Thymus (tissue), 14 donors: ENCODE measurements at places on chromosomes 2 and 18.

- DNase-seq = no peak
Observed at GRCh38 chr2:1219901-1220573, 193.2 kb upstream of the TPO start.

- no peak for DNase-seq
Observed at GRCh38 chr2:189124175-189124574, 55.4 kb downstream of the COL5A2 start.

- no peak for DNase-seq
Observed at GRCh38 chr2:118806797-118807667, 40.4 kb downstream of the EN1 start.

GRCh38 chr2:217065012-217065290 is 205.1 kb upstream of the TNP1 start:
- no peak for DNase-seq

DNA sequence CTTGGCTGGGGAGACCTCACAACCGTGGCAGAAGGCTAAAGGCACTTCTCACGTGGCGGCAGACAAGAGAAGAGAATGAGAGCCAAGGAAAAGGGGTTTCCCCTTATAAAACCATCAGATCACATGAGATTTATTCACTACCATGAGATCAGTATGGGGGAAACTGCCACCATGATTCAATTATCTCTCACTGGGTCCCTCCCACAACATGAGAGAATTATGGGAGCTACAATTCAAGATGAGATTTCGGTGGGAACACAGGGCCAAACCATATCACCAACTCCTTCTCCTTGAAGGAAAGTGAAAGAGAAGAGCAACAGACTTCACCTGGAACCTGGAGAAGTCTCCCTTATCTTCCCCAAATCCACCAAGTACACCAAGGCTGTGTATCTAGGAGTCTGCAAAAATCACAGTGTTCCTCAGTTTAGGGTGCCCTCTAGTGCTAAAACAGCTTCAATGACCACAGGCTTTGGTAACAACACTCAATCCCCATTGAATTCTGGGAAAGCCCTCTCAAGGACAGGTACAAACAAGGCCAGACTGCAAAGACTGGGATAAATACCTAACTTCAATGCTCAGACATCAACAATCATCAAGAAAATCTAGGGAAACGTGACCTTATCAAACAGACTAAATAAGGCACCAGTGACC is 148.8 kb upstream of the SRD5A2 start:
- DNase-seq = no peak

DNA sequence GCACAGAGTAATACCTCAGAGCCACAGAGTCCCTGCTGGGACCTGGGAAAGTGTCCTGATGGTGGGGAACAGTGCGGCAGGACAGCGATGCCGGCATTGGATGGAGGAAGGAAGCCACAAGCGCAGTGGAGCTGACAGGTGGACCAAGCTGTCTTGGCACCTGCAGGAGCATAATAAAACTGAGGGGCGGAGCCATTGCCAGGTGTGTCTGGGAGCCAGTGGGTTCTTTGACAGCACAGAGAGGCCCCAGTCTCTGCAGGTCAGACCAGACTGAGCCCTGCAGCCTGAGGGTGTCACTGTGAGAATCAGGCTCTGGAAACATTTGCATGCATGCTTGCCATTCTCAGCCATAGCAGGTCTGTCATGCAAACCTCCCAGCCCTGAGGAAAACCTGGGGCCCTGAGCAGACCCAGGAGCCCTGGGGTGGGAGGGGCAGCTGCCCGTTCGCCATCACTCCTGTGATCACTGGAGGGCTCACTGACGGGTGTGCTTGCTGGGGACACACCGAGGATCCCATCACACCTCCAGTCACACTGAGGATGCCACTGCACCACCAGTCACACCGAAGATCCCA is 210.5 kb upstream of the HDAC4 start:
- no peak for DNase-seq

DNA sequence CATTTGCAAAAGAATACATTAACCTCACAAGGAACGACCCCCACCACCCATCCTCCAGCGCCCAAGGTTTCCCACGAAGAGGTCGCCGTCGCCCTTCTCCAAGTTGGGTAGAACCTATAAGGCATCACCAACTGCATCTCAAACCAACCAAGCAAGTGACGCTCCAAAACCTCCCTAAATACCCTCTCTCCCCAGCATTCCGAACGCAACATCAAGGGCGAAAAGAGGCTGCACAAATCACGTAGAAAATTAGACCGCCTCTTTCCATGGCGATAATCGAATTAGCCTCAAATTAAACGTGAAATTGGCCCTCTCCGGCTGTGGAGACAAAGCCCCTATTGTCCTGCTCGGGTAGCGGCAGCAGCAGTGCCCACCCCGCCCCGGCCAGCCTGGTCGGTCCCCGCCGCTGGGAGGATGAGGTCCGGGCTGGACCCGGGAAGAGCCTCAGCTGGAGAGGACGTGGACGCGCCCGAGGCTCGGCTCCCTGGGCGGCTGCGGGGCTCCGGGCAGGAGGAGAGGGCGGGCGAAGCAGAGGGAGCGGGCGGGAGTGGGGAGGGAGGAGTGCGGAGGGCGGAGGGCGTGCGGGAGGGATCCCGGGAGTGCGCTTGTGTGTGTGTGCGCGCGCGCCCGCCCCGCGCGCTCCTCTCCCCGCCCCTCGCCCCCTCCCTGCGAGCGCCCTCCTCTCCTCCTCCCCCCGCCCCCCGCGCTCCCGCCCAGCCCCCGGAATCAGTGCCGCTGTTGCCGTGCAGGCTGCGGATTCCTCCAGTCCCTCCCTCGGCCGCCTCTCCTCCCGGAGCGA is at the start of gene SPTBN1:
TSS of gene SPTBN1 (plus strand) at position 765 of the 799 bp plus-strand sequence. CDS start 70,092 bp downstream, outside the sequence.
- DNase-seq = no peak

GRCh38 chr2:142536492-142536891 is 341.0 kb upstream of the KYNU start:
- DNase-seq = no peak

- DNase-seq = no peak
Observed at GRCh38 chr18:56593906-56594305, 44.5 kb downstream of the TXNL1 start.

DNA sequence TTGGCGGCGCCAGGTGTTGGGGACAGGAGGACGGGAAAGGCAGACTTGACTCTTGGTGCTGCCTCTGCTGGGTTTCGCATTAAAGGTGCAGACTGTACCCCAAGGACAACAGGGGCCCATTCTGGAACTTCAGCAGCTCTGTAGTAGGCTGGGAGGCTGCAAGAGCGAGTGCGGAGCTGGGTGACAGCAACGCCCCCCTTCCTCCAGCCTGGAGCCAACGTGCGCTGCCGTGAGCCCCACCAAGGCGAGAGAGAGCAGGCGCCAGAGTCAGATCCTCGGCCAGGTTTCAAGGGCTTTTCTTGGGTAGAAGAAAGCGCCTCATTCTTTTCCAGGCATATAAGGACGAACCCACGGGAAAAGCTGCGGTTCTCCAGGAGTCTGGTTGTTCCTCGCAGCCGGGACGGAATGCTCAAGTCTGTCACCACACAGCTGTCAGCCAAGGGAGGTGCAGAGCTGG is 1.9 kb downstream of the DOK6 start:
- no peak for DNase-seq

DNA sequence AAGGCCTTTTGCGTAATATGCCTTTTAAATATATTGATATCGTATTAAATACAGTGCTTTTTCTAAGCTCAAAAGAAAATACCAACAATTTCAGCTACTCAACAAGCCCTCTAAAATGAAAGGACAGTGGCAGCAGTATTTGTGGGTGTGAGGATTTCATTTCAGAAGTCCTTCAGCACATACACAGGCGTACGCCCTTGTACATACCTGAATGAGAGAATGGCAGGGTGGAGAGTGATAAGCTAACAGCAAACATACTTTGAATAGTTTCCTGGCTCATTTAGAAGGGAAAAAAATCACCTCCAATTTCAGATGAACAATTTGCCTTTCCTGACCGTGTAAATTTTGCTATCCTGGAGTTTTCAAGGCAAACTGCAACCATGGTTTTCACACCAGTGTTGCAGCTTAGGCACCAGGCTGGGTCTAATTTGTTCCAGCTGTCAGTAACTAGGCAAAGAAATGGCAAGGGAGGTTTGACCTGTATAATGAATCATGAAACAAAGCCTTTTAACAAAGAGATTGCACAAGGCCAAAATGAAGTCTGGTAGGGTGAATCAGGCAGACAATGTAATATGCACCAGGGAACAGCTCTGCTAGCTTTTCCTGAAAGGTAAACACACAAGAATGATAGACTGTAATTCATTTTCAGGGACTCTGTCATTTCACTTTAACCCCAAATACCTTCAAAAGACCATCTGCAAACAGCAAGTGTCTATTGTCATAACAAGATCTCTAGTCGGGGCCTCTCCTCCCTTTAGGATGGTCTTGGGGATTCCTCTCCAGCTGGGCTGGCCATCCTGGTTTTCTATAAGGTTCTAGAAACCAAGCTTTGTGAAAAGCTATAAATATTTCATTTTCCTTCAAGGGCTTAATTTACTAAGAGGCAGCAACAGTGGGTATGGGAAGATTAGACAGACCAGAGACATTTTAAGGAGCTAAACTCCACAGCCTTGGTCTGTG is 11.5 kb downstream of the ANKRD29 start:
- DNase-seq = no peak

- no peak for DNase-seq
Observed at GRCh38 chr2:190467575-190468083, 59.5 kb downstream of the MFSD6 start.

GRCh38 chr18:24053211-24053610 is 38.7 kb downstream of the TTC39C start:
- DNase-seq = no peak

DNA sequence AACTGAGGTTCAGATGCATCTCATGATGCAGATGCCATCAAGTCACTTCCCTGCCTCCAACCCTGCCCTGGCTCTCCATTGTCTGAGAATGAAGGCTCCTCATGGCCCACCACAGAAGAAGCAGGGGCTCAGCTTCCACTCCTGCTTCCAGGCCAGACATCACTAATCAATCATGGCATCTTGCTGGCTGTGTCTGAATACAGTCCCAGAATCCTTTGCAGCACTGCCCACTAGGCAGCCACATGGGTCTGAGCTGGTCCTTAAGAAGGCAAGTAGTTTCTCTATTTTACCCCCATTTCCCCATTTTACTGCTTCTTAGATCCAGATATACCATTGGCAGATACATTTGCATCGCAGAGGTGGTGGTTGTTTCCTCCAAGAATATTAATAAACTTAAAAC is 7.3 kb downstream of the ASPRV1 start:
- no peak for DNase-seq

GRCh38 chr2:215831296-215831913 is 181.9 kb downstream of the MREG start:
- peak; percentile 35 for DNase-seq

DNA sequence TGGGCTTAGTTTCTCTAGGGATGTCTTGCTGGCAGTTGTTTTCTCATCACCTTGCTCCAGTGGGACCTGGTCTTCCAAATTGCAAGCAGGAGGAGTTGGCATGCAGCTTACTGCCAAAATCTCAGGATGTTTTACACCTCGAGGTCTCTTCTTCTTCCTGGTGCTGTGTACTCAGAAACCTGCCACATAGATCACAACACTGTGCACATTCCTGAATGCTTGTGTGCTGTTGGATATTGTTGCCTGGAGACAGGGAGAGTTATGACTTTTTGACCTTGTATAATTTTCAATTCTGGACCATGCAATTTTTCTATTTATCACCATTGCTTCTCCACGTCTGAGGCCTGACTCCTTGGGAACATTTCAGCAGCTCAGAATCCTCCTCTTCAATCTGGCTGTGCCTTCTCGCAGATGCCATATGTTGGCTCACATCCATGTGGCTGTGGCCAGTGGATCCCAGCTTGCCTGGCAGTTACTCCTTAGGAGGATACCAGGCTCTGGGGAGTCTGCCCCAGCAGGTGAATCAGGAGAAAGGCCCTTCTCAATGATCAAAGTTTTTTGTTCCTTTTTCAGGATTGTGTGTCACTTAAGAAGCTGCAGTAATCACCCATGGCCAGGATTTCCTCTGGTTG is 489.3 kb downstream of the TSN start:
- DNase-seq = no peak

- DNase-seq = no peak
Observed at GRCh38 chr2:154078926-154079325, 207.2 kb downstream of the GALNT13 start.

DNA sequence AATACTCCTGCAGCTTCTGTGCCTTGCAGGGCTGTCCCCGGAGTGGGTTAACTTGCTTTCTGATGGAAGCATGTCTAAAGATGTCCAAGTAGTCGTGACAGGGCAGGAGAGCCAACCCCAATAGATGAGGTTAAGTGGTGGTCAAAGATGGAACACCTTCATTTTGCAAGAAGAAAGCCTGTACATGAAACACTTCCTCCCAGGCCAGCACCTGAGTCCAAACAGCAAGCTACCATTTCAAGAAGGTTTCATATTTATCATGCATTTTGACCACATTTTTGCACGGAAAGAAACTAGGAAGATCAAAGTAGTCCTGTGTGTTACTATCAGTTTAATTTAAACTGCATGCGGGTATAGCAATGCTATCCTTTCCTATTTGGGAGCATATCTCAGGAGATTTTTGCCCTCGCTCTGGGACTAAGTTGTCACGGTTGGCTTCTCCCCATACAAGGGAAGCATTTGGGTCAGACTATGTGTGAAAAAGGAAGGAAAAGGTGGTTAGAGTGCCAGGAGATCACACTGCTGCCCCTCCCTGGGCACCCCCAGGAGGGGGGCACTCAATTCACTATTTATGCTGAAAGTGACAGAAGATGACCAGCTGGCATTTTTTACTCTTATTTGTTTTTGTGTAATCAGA is 187.6 kb downstream of the ZNF521 start:
- no peak for DNase-seq

DNA sequence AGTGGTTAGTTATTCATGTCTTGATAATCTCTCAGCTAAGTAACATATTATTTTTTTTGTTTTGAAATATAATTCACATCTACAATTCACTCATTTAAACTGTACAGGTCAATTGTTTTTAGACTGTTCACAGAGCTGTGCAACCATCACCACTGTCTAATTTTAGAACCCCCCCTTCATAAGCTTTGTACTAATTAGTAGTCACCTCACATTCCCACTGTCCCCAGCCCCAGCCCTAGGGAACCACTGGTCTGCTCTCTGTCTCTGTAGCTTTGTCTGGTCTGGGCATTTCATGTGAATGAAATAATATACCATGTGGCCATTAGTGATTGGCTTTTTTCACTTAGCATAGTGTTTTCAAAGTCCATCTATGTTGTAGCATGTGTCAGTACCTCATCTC is 55.3 kb downstream of the LCLAT1 start:
- no peak for DNase-seq

GRCh38 chr18:48080546-48080945 is 150.1 kb upstream of the SMAD2 start:
- no peak for DNase-seq

- DNase-seq = no peak
Observed at GRCh38 chr18:6773777-6774176, 44.3 kb downstream of the ARHGAP28 start.

DNA sequence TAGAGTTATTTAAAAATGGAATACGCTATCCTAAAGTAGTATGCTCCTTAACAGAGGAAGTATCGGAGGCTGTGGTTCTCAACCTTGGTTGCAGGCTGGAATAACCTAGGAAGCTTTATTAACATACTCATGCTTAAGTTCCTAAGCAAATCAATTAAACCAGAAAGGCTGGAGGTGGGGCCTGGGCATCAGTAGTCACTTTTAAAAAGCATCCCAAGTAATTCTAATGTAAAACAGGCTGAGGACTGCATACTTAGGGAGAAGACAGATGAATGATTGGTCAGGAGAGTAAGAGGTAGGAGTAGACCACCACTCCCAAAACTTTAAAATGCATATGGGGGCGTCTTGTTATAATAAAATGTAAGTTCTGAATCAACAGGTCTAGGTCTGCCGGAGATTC is 15.3 kb downstream of the ACAA2 start:
- DNase-seq = no peak

- DNase-seq = no peak
Observed at GRCh38 chr2:178949584-178949983, 100.4 kb downstream of the CCDC141 start.
